Left lobe of liver (tissue), 2 donors: ENCODE measurements at places on chromosomes 1 and 21. TPM values are rescaled to one million over a fixed set of nuclear protein-coding genes. Genes with fewer than 3 reads are reported as not detected.

- no peak for DNase-seq
Observed at GRCh38 chr1:240258910-240259309, 167.2 kb downstream of the FMN2 start.

GRCh38 chr1:157181258-157181657 lies 43.1 kb upstream of the ETV3 start:
- DNase-seq, result no peak

Gene CBR3
- total RNA-seq, result not detected

DNA sequence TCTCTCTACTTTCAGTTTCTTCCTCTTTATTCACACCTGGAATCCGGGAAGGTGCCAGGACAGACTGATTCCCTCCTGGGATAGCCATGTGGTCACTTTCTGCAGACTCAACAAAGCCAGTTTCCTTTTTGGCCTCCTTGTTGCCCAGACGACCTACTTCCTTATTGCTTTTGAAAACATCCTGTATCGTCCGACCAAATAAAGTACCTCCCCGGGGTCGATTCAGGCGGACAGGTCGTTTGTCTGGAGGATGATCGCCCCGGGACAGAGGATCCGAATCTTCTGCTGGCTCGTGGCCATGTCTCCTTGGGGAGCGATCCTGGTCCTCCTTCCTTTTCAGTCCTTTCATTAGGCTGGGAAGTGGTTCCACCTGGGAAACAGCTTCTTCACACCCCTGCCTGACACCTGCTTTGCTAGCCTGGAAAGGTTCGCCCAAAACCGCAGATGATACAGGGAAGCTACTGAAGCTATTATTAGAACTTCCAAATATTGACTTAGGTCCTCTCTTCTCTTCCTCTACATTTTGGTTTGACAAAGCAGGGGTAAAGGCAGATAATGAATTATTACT lies 1.2 kb downstream of the MCM3AP start:
- no peak for DNase-seq

Gene IL10RB
- total RNA-seq, result 12.3 TPM

- DNase-seq, result no peak
Observed at GRCh38 chr1:9766759-9767442, 56.9 kb downstream of the CLSTN1 start.
